Hepatocyte (in vitro differentiated cells): ENCODE measurements at places on chromosomes 2 and 18. TPM values are rescaled to one million over a fixed set of nuclear protein-coding genes. Genes with fewer than 3 reads are reported as not detected.

DNA sequence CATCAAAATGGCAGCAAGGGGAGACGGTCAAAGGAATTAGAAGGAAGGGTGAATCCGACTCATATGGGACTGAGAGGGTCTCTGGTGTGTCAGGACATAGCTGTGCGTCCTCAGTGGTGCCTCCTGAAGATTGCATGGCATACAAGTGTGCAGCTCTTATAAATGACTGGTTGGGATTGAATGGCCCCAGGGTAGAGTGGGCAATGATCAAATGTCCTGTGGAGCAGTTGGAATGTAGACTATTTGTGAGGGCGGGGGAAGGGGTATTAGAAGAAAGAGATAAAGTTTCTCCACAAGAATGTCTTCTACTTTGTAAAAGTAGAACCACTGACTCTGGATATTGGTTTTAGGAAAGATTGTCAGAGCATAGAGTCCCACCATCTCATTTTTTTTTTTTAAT lies 24.6 kb downstream of the CTLA4 start:
- no peak for DNase-seq

DNA sequence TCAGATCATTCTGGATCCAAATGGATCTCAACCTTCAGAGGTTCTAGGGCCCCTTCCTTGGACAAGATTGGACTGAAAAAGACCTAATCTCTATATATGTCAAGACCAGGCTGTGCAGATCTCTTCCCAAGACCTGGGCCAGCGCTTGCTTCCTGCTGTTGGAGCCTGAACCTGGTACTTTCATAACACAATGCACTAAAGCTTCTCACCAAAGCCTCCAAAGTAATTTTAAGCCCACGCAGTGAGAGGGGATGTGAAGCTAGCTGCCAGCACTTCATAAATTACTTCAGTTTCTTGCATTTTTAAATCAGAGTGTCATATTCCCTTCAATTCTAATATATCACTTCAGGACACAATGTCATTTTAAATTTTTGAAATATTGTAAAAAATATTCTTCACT lies 50.7 kb downstream of the LRRC30 start:
- DNase-seq: no peak

DNA sequence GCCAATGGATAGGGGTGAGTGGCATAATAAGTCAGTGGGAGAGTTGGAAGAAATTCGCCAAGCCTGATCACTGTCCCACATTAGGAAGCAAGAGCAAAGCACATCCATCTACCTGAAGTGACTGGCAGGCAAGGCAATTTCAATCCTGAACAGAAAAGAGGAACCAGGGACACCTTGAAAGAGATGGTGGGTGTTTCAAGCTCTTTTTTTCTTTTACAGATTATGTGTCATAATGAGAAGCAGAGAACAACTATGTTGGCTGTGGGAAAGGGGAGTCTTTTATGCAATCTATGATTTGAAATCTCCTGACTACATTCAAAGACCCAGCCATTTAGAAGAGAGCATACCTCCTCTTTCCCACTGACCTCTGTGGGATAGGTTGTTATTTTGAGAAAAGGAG lies 63.5 kb downstream of the TGIF1 start:
- DNase-seq: no peak

DNA sequence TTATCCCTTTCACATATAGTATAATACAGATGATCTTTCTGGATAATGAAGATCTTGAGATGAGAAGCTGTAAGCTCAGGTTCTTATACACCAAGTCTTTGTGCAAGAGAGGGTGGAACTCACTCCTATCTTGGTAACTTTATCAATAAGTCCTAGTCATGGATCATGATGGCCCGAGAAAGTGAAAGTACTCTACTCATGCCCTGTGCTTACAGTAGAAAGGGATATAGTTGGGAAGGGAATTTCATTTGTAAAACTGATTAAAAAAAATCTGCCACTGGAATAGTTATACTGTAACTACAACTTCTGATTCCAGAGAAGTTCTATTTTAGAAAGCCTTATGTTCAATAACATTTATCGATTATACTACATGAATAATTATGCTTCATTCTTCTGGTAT lies 51.8 kb downstream of the MYO3B start:
- DNase-seq: no peak

DNA sequence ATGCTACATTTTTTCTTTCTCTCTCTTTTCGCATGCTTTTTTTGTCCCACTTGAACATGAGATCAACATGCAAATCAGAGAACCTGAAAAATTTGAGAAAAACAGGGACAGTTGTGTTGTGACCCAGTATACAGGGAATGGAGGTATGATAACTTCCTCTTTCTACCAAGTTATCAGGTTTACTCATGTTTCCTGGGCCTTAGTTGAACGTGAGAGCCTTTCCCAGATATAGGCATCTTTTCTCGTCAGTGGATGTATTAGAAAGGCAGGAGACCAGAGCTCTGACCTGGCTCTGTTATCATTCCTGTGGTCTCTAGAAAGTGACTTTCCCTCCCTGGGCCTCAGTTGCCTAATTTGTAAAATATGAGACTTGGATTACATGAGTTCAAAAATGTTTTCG lies 30.1 kb upstream of the FAM117B start:
- no peak for DNase-seq

- no peak for DNase-seq
Observed at GRCh38 chr2:173171924-173172643, 96.4 kb downstream of the MAP3K20 start.

ATP8B1 gene
- total RNA-seq: 36.5 and 38.4 TPM in 2 replicates

GRCh38 chr18:56386856-56387255 lies 251.5 kb downstream of the TXNL1 start:
- DNase-seq: no peak
